ENCODE measurements at places on chromosomes 6 and 20.

DNA sequence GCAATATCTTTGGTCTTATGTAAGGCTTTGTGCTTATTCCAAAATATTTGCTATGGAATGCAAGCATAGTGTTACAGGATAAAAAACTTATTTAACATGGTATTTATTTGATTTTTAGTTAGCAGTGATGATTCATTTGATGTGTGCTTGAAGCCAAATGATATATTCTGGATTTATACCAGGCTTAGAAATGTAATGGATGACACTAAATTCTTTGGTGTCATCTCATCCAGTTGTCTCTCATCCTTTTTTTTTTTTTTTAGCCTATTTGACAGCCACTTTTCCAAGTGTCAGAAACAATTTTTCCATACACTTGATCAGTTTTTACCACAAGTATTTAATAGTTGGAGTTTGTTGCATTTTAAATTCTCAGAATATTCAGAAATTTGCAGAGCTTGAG lies 515.3 kb downstream of the CDKAL1 start:
- no peak for DNase-seq

GRCh38 chr6:163837691-163838431 lies 423.3 kb downstream of the QKI start:
- no peak for DNase-seq

- DNase-seq: no peak
These were observed 760.7 kb downstream of the GRIK2 start for GRCh38 chr6:102154176-102154575.

- no peak for DNase-seq
These were observed 779.6 kb downstream of the MAFB start for GRCh38 chr20:39909447-39909846.

GRCh38 chr20:41050361-41051008 lies 21.9 kb downstream of the TOP1 start:
- DNase-seq: no peak

GRCh38 chr6:140956571-140957369 lies 1176.0 kb upstream of the GJE1 start:
- no peak for DNase-seq

Measured in memory B cell (primary cell).